ENCODE measurements at places on chromosomes 4 and X. TPM values are rescaled to one million over a fixed set of nuclear protein-coding genes. Genes with fewer than 3 reads are reported as not detected.

DNA sequence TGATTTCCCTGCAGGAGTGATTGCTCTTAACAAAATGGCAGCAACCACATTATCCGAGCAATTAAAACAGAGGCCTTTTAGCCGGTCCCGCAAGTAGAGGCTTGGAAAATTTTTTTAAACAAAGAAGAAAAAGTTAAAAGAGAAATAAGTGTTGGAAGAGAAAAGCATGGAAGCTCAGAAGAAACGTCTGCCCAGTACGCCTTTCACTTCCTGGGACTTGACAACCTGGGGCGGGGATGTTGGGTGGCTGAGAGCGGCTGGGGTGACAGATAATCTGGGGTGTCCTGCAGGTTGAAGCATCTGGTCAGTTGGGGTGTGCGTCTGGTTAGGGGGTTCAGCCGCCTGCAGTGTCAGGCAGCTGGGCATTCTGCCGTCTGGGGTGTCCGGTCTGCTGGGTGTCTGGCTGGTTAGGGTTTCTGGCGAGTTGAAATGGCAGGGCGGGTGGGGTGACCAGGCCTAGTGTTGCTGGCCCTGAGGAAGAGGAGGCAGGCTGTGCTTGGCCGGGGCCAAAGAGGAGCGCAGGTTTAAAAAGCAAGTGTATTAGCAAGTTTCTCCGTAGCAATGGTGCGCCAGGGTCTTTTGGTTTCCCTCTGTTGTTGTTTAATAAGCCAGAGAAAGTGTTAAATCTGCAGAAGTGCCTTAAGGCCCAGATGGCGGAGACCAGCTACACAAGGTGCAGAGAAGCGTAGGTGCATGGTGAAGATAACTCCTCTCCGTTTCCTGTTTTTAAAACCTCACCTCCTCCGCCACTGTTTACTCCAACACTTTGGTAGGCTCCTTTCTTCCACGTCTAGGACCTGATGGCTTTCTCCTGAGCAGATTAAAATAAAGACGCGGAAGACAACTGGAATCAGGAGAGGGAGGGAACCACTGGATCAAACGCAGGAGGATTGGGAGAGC is 5.6 kb downstream of the HAND2 start:
- DNase-seq, result no peak

- peak; percentile 33 for DNase-seq
These were observed 111.7 kb downstream of the SYNPO2 start for GRCh38 chr4:119000400-119000799.

DNA sequence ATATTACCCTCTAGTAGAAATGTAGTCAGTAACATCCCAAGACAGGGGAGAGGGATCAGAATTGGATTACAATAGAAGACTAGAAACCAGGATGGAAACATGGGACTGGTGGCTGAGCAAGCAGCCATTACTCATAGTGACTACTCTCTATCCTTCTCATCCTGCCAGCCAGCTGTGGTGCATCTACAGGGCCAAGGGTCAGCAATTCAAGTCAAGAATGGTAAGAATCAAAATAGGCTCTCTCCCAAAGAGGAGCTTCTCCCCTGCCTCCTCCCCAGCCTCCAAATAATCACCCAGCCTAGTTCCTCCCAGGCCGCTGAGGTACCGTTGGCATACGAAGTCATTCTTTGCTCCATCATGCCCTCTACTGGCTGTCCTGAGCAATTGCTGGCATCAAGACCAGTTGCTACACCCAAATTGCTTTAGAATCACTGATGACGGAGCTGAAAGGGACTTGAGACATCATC is 19.4 kb downstream of the AWAT2 start:
- peak; percentile 71 for DNase-seq

The TLR1 gene
- not detected for total RNA-seq

The C1QTNF7 gene
- total RNA-seq, result not detected

The ARR3 gene
- total RNA-seq, result not detected
